Airway epithelial cell (primary cell): ENCODE measurements at places on chromosomes 2 and 18. TPM values are rescaled to one million over a fixed set of nuclear protein-coding genes. Genes with fewer than 3 reads are reported as not detected.

MCEE gene
- 6.8 and 7.0 TPM in 2 replicates for total RNA-seq

CRYGC gene
- not detected in 2 replicates for total RNA-seq

RAB17 gene
- total RNA-seq = 0.85 and 4.7 TPM in 2 replicates

CYP1B1 gene
- 53.8 and 56.9 TPM in 2 replicates for total RNA-seq

TTR gene
- not detected in 2 replicates for total RNA-seq

ZBTB7C gene
- 2.6 and 3.5 TPM in 2 replicates for total RNA-seq

GCG gene
- total RNA-seq = not detected in 2 replicates

ADD2 gene
- total RNA-seq = not detected in 2 replicates

WDCP gene
- 5.4 and 5.5 TPM in 2 replicates for total RNA-seq

C2orf80 gene
- not detected in 2 replicates for total RNA-seq

SIGLEC15 gene
- 0.07 TPM in 1 of 2 replicates, not detected in the other for total RNA-seq
